Foreskin keratinocyte (primary cell): ENCODE measurements at places on chromosomes 1 and 21. TPM values are rescaled to one million over a fixed set of nuclear protein-coding genes. Genes with fewer than 3 reads are reported as not detected.

GRCh38 chr1:27074175-27074780, 61.6 kb upstream of the TENT5B start:
- no peak for DNase-seq

GRCh38 chr1:185907246-185907645, 173.1 kb downstream of the HMCN1 start:
- no peak for DNase-seq

DNA sequence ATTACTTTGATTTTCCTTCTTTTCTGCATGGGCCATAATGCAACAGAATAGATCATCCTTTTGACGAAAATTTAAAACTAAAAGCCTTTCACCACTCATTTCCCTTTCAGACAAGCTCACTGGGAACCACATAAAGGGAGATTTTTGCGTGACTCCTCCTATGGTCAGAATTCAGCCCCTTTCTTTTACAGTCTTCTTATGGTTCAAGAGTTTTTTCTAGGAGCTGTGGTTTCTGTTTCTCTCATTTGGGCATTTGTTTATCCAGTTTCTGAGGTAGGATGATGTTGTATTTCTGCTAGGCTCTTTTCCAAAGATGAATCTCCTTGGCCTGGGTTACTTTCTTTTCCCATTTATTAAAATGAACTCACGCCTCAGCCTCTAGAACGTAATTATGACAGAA, 16.9 kb downstream of the RGS1 start:
- DNase-seq = no peak

Gene HFM1
- polyA plus RNA-seq = not detected in 2 replicates
